Activated T-helper 17 cell treated with anti-CD3 and anti-CD28 coated beads, Interleukin-2, amount 50 U/mL, for 72 hours (primary cell): ENCODE measurements at places on chromosomes 16 and 17. TPM values are rescaled to one million over a fixed set of nuclear protein-coding genes. Genes with fewer than 3 reads are reported as not detected.

- no peaks in the 10 kb centered on the region for H3K4me1 ChIP-seq
- no peak overlapping the region for H3K4me3 ChIP-seq
- H3K27me3 ChIP-seq: peaks cover 34% of the 10 kb centered on the region
- H3K27ac ChIP-seq: peak overlapping the region; percentile 68
- H3K36me3 ChIP-seq: no peaks in the 10 kb centered on the region
Measured at GRCh38 chr17:8022360-8023003, 16.4 kb upstream of the ALOX15B start.

DNA sequence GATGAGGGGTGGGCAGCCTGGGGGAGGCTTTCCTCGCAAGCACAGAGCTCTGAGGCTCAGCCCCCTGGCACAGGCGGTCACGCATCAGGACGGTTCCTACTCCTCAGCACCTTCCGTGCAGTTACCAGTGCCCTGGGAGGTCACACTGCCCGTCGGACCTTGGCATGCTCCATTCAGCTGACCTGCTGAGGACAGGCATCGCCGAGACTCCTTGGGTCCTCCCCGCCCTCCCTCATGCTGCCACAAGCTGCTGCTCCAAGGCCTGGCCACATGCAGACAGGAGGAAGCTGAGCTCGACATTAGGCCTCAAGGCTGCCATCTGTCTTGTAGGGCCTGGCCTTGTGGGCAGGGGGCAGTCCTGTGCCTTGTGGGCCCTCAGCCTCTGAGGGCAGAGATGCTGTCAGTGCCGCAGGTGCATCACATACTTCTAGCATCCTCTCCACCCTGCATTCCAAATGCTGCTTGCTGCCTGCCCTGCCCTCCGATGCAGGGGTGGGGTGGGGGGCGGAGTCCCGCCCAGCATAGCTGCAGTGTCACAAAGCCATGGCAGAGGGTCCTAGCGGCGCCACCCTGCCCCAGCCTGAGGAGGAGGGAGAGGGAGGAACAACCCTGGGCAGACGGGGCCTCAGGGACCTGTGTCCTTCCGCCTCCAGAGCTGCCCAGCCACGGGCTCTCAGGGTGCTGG, 9.3 kb downstream of the C16orf90 start:
- H3K36me3 ChIP-seq: peaks cover 46% of the 10 kb centered on the region
- H3K27ac ChIP-seq: no peak overlapping the region
- no peaks in the 10 kb centered on the region for H3K4me1 ChIP-seq
- H3K27me3 ChIP-seq: no peaks in the 10 kb centered on the region

DNA sequence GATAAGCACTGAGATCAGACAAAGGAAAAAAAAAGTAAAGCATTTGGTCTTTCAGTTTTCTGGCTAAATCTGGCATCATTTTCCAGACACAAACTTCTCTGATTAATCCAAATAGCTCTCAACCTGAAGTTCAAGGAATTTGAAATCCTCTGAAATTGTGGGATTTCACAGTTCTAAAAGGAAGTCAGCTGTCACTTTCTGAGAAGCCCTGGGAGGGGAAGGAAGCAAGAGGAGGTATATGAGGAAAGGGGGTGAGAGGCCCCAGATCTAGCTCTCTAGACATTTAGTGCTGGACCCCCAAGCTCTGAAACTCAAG, 17.5 kb upstream of the HOXB9 start:
- ATAC-seq: no peak
- no peak overlapping the region for H3K4me3 ChIP-seq
- peaks cover 13% of the 10 kb centered on the region for H3K4me1 ChIP-seq
- no peaks in the 10 kb centered on the region for H3K36me3 ChIP-seq
- H3K27me3 ChIP-seq: peaks cover 77% of the 10 kb centered on the region

GRCh38 chr17:35799942-35800341, 4.5 kb upstream of the MMP28 start:
- H3K4me3 ChIP-seq: no peak overlapping the region
- peaks cover 8% of the 10 kb centered on the region for H3K4me1 ChIP-seq
- H3K27me3 ChIP-seq: peaks cover 11% of the 10 kb centered on the region
- H3K27ac ChIP-seq: no peak overlapping the region
- no peaks in the 10 kb centered on the region for H3K36me3 ChIP-seq

GRCh38 chr17:7841915-7842379, 7.9 kb downstream of the KDM6B start:
- peak overlapping the region; percentile 93 for H3K27ac ChIP-seq
- peak; percentile 25 for ATAC-seq

GRCh38 chr16:73364413-73364812, 316.5 kb upstream of the ZFHX3 start:
- ATAC-seq: no peak
- H3K4me3 ChIP-seq: no peak overlapping the region
- no peak overlapping the region for H3K27ac ChIP-seq
- no peaks in the 10 kb centered on the region for H3K36me3 ChIP-seq

DNA sequence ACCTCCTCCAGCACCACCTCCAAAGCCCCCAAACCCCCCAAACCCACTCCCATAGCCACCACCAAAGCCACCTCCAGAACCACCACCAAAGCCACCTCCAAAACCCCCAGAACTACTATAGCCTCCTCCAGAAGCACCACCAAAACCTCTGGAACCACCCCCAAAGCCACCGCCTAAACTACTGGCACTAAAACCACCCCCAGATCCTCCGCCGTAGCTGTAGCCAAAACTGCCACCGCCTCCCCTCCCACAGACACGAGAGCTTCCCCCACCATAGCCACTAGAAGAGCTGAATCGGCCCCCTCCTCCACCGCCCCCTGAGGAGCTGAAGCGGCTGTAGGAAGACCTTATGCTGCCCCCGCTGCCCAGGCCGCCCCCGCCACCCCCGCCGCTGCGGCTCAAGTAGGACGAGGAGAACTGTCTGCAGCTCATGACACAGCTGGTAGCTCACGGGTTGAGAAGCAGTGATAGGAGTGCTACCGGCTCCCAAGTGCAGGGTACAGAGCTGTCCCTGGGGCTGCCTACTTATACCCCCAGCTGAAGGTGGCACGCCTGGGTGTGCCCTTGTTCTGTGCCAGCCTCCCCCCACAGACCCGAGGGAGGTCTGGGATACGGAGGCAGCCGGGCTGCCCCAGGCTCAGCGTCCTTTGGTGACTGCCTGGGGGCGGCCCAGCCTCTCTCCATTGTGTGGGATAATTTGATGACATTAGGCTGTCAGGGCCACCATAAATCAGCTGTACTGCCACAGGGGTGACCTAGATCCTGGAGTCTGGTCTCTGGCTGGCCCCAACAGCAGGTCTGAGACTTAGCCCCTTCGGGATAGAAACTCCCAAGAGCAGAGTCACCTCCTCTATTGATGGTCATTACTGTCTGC, at the start of gene KRT9:
Gene KRT9 (minus strand): TSS at position 499 of the 874 bp plus-strand sequence. CDS start 67 bp downstream, at position 432.
- H3K27ac ChIP-seq: no peak within 1 kb of the TSS
- no peak within 1 kb of the TSS for H3K4me3 ChIP-seq
- peaks cover 6% of the 10 kb centered on the region for H3K4me1 ChIP-seq
- H3K27me3 ChIP-seq: peaks cover 18% of the 10 kb centered on the region
- no peak for ATAC-seq
- no peaks in the 10 kb centered on the region for H3K36me3 ChIP-seq

DNA sequence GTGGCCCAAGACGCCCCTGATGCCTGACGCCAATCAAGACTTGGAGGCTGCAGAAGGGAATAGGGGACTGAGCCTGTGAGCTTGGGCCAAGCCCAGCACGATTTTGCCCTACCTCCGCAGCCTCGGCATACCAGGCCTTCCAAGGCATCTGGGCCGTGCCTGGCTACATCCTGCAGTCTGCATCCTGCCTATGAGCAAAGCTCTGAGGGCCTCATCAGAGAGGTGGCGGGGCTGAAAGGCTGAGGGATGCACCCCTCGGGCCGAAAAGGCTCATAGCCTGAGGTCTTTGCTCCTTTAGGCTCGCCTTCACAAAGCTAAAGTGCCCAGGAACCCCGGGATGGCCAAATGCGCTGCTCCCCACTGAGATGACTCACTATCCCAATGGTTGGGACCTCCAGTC, 2.5 kb downstream of the SEZ6 start:
- H3K4me3 ChIP-seq: no peak overlapping the region
- no peaks in the 10 kb centered on the region for H3K36me3 ChIP-seq
- H3K4me1 ChIP-seq: no peaks in the 10 kb centered on the region
- peaks cover 36% of the 10 kb centered on the region for H3K27me3 ChIP-seq

DNA sequence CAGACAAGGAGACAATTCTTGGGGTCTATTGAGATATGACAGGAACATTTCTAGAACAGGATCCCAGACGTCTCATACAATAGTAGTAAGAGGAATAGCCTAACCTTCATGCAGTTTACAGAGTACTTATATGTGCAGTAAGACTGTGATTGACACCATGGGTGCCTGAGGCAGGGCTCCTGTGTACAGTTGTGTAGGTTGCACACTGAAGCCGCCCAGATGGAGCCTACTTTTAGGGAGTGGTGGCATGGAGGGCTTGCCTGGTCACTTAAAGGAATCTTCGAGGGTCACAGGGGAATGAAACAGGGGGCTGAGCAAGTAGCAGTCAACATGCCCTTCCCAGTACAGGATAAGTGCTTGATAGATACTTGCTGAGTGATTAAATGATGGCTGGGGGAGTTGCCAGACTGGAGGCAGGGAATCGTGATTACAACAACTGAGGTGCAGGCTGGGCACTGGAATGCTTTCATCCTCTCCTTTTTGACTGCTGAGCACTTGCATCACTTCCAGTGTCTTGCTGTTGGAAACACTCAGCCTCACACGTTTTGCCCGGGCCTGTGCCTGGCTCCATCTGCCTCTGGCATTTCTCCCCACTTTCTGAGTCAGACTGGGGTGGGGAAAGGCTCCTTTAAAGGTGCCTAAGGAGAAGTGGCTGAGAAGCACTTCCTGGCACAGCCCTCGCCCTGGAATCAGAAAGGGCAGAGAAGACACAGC, 71.0 kb downstream of the COPRS start:
- H3K27me3 ChIP-seq: peaks cover 12% of the 10 kb centered on the region
- ATAC-seq: no peak
- peaks cover 4% of the 10 kb centered on the region for H3K4me1 ChIP-seq
- no peak overlapping the region for H3K4me3 ChIP-seq

GRCh38 chr17:70235252-70235651, 65.9 kb downstream of the KCNJ2 start:
- no peak for ATAC-seq
- peaks cover 8% of the 10 kb centered on the region for H3K27me3 ChIP-seq

The MEIOB gene
- not detected for total RNA-seq

- H3K27me3 ChIP-seq: peaks cover 16% of the 10 kb centered on the region
- H3K4me3 ChIP-seq: no peak overlapping the region
- H3K36me3 ChIP-seq: no peaks in the 10 kb centered on the region
- no peaks in the 10 kb centered on the region for H3K4me1 ChIP-seq
- peak; percentile 88 for ATAC-seq
Measured at GRCh38 chr16:72210555-72210954, 38.6 kb upstream of the PMFBP1 start.

DNA sequence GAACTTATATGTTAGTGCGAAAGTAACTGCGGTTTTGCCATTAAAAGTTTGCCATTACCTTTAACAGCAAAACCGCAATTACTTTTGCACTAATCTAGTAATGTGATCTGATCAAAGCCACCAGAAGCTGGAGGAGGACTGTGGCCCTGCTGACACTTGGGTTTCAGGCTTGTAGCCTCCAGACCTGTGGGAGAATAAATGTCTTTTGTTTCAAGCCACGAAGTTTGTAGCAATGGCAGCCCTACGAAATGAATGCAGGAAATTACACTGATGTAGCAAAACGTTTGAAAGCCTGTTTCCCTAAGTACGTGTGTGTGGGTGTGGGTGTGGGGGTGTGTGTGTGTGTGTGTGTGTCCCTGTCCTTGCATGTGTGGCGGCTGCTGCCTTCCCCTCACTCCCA, 66.6 kb downstream of the WSB1 start:
- no peaks in the 10 kb centered on the region for H3K4me1 ChIP-seq
- no peak overlapping the region for H3K4me3 ChIP-seq
- H3K36me3 ChIP-seq: no peaks in the 10 kb centered on the region
- peak; percentile 28 for ATAC-seq

DNA sequence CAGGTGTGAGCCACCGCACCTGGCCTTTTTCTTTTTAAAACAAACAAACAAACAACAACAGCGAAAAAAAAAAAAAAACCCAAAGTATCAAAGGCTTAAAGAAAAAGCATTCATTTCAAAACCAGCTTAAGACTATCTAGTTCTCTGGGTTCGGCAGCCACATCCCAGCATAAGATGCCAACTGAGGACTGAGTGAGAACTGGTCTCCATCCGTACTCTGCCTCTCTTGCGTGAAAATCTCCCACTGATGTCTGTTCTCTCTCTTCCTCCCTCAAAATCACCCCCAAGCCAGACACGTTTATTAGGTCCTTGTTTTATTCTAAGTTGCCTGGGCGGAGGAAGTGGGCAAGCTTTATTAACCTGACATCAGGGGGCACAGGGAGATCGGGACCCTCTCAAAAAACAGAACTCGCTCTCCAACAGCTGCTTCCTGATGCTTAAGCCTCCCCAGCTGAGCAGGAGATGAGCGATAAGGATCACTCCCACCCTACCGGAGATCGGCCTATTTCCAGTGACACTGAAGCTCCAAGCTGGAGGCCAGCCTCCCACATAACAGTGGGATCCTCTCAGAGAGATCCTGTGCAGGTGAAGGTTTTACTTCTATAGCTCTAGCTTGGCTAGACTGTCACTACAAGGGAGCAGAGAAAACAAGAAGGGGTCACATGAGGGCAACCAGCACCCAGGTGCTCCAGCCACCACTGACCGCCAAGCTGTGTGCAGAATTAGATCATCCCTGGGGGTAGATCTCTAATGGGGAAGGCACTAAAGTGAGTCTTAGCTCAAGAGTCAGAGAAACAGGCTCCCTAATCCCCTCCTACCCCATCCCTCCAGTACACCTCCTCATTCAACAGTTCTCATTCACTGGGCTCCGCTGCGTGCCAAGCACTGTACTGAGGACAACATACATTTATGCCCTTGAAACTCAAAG, 13.6 kb downstream of the CDC42EP4 start:
- no peak overlapping the region for H3K27ac ChIP-seq
- no peaks in the 10 kb centered on the region for H3K4me1 ChIP-seq
- no peak for ATAC-seq

DNA sequence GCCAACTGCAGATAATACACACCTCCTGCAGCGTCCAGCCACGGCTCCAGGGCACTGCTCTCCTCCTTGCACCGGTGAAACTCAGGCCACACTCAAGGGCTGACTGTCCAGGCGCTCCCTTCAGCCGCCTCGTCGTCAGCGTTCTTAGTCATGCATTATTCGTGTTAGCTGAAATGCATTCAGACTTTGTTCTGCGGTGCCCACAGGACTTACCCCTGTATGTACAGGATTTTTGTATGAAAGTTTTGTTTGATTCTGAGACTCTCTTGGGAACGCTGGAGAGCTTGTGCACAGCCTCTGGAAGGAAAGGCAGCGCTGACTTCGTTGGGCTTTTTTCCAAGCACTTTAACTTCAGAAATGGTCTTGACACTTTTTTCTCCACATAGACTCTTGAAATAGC, 22.1 kb downstream of the CIBAR2 start:
- H3K4me3 ChIP-seq: no peak overlapping the region
- no peaks in the 10 kb centered on the region for H3K36me3 ChIP-seq
- H3K27ac ChIP-seq: no peak overlapping the region
